NCI-H2171 (cell line): ENCODE measurements at places on chromosomes 6 and 20.
A peak's percentile ranks its signal among the peaks of the same experiment; 100 is the strongest.

- no peak for DNase-seq
Observed at GRCh38 chr20:59776626-59777330, 156.7 kb downstream of the SYCP2 start.

GRCh38 chr20:676315-676937 lies 824 bp upstream of the SCRT2 start:
- DNase-seq: peak; percentile 72

- peak; percentile 4 for DNase-seq
Observed at GRCh38 chr6:24897186-24897585, 38.6 kb downstream of the RIPOR2 start.

- no peak for DNase-seq
Observed at GRCh38 chr6:145178391-145178790, 556.9 kb downstream of the EPM2A start.

- DNase-seq: no peak
Observed at GRCh38 chr6:157268835-157269234, 54.5 kb downstream of the TMEM242 start.

DNA sequence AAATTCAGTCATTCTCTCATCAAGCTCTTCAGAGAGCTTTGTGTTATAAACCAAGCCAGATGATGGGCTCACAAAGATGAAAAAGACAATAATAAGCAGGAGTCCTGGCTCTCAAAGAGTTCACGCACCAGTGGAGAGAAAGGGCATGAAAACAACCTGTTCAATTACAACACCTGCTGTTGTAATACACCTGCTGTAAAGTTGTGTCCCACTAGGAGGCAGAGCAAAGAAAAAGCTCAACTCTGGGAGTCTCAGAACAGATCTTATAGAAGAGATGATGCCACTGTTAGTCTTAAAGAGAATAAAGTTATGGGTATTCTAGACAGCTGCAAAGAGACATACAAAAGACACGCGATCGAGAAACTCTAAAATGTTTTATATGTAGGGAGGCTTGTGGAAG lies 100.6 kb downstream of the DCDC2 start:
- peak; percentile 83 for DNase-seq

DNA sequence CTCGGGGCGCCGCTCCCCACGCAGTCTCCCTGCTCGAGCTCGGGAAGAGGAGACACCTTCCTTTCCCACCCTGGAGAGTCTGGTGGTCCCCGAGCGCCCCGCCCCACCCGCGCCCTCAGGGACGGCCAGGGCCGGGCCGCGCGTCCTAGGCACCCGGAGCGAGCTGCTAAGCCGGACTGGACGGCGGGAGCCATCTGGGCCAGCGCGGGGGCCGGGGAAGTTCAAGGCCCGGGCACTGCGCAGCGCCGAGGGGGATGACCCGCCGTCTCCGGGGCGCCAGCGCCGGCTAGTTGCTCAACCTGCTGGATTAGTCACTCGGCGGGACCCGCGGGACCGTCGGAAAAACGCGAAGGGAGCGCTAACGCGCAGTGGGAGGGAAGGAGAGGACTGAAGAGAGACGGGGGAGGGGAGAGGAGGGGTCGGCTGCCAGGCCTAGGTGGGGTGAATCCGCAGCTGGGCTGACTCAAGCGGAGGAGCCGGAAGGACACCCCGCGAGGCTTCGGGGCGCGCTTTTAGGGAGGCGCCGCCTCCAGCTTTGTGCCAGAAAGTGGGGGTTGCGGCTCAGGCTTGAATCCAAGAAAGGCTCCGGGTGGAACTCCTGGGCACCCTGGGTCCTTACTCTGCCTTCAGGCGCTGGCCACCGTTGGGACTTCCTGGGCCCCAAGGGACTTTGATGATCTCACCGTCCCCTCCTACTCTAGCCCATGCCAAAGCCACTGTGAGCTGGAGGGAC lies 75.7 kb upstream of the FOXP4 start:
- DNase-seq: no peak

DNA sequence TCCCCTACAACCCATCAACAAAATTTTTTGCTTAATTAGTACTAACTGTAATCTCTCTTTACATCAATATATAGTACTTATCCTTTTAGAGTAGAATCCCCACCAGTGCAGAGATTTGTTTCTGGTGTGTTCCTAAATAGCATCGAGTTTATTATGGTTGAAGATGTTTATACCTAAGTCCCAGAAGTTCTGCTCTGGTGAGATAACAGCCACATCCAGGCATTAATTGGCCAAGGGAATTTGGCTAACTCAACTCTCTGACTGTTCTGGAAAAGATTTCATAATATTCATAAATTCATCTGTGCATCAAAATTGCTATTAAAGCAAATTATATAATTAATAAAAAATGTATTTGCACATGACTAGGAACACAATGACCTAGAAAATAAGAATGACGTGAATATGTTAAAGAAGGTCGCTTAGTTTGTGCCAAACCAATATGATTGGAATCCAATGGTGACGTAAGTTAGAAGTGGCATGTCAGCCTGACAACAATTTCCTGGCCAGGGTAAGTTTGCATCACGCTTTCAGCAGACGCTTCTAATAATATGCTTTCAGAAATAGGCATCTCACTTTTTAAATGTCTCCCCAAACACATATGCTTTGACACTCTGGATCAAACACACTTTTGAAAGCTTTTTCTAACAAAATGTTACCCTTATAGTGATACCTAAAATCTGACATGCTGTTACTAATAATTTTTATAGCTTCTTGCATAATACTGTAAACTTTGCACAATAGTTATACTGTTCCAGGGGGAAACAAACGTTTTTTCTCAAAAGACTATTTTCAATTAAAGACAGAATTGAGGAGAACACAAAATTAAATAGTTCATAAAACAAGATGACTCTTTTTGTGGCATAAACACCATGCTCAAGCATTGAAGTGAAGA lies 236.7 kb downstream of the TENT5A start:
- no peak for DNase-seq

- DNase-seq: no peak
Observed at GRCh38 chr6:69138893-69139494, 503.9 kb downstream of the ADGRB3 start.

DNA sequence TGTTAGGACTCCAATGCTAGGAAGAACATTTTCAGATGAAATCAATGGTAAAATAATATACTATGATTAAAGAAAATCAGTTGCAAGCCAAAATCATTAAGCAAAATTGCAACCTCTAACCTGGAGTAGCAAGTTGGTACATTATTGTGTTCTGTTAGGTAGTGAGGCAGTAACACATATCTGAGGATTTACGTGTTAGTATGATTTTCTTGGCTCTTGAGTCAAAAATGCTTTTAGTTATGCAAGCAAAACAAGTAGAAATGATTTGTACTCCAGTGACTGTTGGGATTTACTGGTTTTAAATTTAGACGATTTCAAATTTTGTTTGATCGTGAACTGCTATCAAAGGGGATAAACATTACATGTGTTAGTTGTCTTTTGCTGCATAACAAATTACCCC lies 293.0 kb upstream of the BTBD3 start:
- DNase-seq: no peak

- DNase-seq: no peak
Observed at GRCh38 chr6:321536-322258, 29.4 kb downstream of the DUSP22 start.
